ENCODE measurements at places on chromosomes 12 and 14.

- no peak for DNase-seq
Measured at GRCh38 chr12:12748044-12748443, 30.9 kb downstream of the CDKN1B start.

DNA sequence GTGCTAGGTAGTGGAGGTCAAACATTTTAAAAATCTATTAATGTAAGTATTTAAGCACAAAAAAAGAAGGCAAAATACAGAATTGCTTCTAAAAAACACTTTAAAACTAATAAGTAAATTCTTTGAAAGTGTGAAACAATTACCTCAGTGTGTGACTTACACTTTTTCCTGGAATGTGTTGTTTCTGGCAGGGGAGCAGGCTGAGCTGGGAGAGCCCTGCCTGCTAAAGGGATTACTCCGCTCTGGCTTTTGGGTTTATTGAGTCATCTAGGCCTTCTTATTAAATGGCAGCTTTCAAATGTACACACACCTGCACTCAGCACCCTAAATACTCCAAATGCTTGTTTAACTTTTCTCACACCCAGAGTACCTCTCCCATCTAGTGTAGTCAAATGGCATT, 279.8 kb downstream of the AKAP6 start:
- no peak for DNase-seq

- DNase-seq, result peak; percentile 78
Measured at GRCh38 chr14:23094666-23095195, at the start of gene ACIN1. Gene ACIN1, minus strand, starts transcription at chr14:23095136. Its CDS starts 24 bp downstream, at chr14:23095112.

GRCh38 chr12:111037047-111037446, 116.7 kb upstream of the MYL2 start:
- no peak for DNase-seq

DNA sequence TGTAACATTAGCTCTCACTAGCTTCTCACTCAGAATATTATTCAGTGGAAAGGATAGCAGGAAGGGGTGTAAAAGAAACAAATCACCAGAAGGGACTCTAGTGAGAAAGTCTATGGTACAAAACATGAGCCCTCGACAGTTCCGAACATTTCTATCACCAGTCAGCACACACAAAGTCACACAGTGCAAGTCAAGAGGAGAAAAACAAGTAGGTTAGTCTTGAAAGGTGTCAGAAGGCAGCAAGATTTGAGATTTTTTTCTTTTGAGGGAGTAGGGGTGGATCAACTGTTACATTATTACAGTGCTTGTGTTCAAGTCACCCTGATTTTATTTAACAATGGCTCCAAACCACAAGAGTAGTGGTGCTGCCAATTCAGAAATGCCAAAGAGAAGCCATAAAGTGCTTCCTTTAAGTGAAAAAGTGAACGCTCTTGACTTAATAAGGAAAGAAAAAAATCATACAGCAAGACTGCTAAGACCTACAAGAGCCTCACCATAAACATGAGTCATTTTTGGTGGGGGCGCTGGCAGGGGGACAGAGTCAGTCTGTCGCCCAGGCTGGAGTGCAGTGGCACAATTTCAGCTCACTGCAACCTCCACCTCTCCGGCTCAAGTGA, 42.3 kb downstream of the GNS start:
- no peak for DNase-seq

GRCh38 chr14:29800961-29801360, 126.7 kb downstream of the PRKD1 start:
- DNase-seq, result no peak

DNA sequence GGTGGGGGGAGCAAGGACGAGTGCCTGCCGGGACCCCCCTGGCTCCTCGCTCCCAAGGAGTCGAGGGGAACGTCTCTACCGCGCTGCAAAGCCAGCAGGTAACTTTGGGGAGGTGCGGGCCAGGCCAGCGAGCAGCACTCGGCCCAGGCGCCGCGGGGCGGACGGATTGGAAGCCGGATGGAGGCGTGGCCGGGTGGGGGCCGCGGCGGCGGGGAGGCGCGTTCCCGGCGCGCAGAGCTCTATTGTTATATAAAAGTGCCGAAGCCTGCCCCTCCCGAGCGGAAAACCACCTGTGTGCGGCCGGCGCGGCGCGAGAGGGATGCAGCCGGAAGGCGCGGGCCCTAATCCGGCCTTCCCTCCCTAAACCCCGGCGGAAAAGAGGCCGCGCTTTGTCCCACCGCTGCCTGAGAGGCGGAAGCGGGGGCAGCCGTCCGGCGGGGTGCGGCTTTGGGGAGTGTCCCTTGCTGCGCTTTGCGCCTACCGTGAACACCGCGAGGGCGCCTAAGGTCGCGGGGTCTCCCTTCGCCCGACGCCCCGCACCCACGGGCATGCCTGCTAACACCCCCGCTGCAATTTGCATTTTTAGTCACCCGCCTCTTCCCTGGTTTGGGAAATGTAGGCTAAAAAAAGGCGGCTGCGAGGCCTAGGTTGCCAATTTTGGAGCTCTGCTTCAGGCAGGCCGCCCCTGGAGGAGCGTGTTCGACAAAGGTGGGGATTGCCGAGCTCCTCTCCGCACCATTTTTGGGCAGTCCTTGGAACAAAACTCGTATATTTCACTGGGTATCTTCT, 1.7 kb upstream of the DUSP6 start:
- peak; percentile 84 for DNase-seq

Data from activated CD4-positive, alpha-beta T cell treated with anti-CD3 and anti-CD28 coated beads for 48 hours (primary cell).